Lung microvascular endothelial cell (primary cell): ENCODE measurements at places on chromosomes 16 and 17. TPM values are rescaled to one million over a fixed set of nuclear protein-coding genes. Genes with fewer than 3 reads are reported as not detected.

JUP gene
- 216 and 333 TPM in 2 replicates for total RNA-seq

MYLK3 gene
- total RNA-seq, result under 0.01 and 0.22 TPM in 2 replicates

TMEM238L gene
- total RNA-seq, result not detected in 2 replicates

DNA sequence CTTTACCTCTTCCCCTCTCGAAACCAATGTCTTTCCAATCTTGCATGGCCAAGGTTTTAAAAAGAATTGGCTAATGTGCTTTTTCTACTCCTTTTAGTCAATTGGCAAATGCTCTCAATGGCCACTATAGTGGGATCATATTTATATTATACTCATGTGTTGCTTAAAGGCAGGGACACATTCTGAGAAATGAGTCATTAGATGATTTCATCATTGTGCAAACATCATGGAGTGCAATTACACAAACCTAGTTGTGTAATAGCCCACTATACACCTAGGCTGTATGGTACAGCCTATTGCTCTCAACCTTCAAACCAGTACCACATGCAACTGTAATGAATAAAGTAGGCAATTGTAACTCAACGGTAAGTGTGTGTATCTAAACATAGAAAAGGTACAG is 180.9 kb downstream of the HS3ST3A1 start:
- no peak for DNase-seq

- DNase-seq, result no peak
Observed at GRCh38 chr16:69870761-69871160, 80.4 kb upstream of the CLEC18A start.

- DNase-seq, result peak; percentile 68
Observed at GRCh38 chr16:75789237-75789636, 62.9 kb upstream of the CPHXL start.

DNA sequence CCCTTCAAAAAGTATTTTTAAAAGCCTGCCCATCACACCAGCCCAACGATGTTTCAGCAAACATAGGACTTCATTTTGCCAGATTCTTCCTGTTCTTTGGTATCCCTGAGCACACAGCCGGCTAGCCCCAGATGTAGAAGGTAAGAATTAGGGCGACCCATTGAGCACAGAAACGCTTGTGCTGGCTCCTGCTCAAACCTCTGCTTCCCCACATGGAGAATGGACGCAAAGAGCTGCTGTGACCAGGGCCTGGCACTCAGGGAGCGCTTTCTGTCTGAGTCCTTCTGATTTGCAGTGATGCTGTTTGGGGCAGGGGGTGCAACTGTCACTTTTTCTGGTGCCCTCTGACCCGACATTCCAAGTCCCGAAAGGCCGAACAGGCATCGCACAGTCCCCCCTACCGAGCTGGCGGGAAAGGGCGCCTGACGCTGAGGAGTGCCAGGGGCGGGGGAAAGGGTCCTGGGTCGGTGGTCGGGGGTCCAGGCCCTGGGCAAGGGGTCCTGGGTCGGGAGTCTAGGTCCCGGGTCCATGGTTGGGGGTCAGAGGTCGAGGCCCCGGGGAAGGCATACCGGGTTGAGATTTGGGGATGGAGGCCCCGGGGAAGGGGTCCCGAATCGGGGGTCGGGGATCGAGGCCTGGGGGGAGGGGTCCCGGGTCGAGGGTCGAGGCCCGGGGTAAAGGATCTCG is 930 bp downstream of the CHMP1A start:
- DNase-seq, result no peak

DNA sequence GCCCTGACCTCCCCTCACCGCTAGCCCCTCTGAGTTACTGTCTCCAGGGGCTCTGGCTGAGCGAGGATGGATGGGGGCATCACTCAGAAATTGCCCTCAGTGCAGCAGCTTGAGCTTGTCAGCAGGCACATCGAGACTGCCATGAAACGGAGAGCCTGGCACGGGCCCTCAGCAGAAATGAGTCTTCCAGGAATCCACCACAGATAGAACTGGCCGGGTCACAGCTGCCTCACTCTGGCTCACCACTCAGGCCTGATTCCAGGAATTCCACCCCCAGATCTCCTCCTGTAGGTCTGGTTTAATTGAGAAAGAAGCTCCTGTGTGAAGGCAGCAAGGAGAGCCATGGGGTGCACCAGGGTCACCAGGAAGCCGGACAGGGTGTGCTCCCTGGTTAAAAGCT is 85.5 kb downstream of the GSG1L start:
- no peak for DNase-seq

- no peak for DNase-seq
Observed at GRCh38 chr16:83856792-83857191, 42.1 kb upstream of the MLYCD start.

DNA sequence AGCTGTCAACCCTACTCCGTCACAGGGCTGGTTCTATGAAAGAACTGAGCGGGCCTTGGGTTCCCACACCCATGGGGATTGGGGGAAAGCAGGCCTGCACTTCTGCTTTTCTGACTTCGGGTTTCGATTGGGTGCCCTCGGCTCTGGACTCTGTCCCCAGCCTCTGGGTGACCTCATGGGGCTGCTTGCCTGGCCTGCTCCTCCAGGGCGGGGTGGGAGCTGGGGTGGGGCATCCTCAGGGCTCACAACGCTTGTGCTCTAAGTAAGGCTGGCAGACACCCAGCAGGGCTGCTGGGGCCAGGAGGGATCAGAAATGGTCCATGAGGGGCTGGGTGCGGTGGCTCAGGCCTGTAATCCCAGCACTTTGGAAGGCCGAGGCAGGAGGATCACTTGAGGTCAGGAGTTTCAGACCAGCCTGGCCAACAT is 19.2 kb downstream of the ARHGAP27 start:
- DNase-seq, result no peak

GRCh38 chr17:40515011-40515410 is 13.6 kb upstream of the TNS4 start:
- no peak for DNase-seq

DNA sequence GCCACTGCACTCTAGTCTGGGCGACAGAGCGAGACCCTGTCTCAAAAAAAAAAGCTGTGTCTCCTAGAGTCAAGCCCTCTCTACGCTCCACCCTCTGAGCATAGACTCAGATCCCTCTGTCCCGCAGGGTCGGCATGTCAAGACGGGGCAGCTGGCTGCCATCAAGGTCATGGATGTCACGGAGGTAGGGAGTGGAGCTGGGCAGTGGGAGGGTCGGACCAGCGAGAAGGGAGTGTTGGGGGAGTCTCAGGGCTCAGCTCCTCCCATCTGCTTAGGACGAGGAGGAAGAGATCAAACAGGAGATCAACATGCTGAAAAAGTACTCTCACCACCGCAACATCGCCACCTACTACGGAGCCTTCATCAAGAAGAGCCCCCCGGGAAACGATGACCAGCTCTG is 18.5 kb upstream of the C17orf107 start:
- DNase-seq, result no peak

DNA sequence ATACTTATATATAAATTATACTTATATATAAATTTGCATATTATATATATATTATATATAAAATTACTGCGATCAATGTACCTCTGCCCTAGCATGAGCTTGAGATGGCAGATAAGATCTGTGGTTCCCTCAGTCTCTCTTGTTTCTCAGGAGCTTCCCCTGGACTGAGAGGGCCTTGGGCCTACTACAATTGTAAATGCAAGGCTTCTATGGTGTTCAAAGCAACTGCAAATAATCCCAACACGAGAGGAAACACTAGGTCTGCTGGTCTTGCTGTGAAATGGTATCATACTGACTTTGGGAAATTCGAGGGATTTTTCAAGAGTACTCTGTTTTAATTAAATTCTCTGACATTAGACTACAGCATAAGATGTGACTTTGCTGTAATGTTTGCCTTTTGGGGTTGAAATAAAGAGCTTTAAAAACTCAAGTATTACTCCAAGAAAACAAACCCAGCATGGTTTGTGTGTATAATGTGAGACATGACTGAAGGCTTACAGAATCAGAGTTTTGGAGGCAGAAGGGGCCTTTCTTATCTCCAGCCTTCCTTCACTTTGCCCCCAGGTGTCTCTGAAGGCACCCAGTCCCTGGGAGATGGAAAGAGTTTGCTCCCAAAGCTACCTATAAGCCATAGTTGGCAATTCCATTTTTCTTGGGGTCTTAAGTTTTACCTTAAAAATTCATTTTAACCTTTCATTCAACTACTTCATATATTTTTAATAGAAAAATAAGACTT is 24.2 kb downstream of the ACSM1 start:
- no peak for DNase-seq

GRCh38 chr17:79301469-79301868 is 226.8 kb downstream of the ENGASE start:
- no peak for DNase-seq

DNA sequence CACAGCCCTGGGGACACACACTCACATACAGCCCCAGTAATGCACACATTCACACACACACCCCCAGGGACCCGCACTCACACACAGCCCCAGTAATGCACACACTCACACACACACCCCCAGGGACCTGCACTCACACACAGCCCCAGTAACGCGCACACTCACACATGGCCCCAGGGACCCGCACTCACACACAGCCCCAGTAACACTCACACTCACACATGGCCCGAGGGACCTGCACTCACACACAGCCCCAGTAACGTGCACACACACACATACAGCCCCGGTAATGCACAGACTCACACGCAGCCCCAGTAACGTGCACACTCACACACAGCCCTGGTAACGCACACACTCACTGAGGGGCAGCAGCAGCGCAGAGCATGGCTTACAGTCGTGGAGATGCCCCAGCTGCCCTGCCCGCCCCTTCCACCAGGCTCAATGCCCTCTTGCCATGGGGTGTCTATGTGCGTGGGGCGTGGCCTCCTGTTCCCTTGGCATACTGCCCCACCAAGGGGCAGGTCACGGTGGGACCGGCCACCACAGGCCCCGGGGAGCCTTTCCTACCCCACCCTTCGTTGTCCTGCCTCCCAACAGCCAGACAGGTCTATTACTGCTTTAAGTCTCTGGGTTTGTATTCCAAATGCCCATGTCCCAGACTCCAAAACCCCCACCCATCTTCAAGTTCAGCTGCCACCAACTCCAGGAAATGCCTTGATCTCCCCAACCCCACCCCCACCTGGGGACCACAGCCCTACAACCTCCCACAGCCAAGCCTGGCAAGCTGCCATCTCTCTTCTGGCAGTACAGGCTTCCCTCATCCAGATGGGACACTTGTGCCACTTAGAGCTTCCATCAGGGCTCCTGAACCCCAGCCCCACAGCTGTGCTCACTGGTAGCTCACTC is 2.7 kb downstream of the CCDC102A start:
- DNase-seq, result peak; percentile 34
